ELF-1 (cell line): ENCODE measurements at places on chromosomes 6 and 20.

GRCh38 chr6:100152201-100152600 lies 158.2 kb upstream of the MCHR2 start:
- DNase-seq = no peak

DNA sequence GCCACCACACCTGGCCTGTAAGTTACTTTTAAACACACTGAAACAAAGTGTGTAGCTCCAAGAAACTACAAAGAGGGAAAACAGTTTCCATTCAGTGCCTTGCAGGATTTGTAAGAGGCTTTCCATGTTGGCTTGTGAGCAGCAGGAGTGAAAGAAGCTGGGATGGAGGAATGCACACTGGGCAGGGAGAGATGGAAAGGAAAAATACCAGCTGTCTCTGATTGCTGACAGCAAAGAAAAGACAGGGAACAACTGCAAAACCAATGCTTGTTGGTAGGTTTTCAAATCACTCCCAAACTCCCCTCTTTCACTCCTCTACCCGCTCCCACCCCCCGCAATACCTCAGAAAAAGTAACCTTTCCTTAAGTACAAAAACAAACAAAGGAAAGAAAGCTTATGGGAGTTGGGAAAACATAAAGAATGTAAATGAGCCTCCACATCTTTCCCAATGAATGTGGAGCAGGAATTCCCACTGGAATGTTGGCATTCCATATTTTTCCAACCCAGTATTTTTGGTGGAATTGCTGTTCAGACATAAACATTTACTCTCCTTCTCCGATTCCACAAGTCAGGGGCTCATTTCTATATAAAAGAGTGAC lies 166.1 kb downstream of the THBS2 start:
- DNase-seq = no peak

DNA sequence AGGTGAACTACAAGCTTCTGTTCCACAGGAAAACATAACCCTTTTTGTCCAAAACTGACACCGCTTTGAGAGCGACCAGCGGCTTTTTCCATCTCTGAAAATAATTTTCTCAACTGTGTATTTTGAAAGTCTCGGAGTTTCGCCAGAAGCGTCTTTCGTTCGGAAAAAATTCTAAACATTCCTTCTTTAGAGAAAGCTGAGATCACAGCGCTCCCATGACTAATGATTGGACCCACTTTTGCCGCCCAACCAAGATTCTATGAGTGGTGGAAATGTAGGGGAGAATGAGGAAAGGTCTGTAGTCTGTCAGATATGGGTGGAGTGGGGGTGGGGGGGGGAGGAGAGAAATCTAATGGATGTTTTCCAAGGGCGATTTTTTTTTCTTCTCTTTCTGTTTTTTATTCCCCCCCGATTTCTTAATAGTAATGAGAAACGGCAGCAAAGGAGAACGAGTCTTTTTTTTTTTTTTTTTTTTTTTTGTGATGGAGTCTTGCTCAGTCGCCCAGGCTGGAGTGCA lies 189.3 kb downstream of the TRIM27 start:
- no peak for DNase-seq

DNA sequence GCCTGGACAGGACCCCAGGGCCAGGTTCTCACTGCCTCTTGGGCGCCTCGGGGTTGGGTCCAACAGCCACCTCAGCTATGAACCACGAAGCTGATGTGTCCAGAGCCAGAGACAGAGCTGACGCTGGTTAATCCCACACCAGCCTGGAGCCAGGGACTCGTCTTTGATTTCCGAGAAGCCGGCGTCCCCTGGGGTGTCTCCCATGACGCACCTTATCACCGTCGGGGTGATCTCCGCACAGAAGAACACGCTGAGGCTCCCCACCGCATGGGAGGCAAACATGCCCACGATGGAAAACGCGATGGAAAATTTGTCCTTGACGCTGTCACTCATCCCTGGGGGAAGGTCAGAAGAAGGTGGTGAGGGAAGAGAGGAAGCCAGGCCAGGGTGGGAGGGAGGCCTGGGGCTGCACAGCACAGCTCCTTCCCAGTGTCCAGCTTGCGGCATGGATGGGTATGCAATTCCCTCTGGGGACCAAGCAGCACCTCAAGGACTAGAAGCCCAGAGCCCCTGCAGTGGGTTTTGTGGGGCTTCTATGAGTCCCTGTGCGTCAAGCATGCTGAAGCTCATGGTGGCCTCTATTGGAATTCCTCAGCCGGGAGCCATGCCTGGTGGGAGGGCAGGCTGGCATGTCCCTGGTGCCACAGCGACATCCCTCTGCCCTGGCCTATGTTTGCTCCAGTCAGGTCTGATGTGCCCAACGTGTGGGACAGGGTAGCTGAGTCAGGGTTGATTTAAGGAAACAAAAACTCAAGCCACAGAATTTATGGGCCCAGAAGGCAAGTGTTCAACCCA lies 25.1 kb downstream of the PSMG4 start:
- no peak for DNase-seq
